NCI-H524 treated with DMSO at 0.1 percent for 48 hours (cell line): ENCODE measurements at places on chromosomes 11 and 22.

DNA sequence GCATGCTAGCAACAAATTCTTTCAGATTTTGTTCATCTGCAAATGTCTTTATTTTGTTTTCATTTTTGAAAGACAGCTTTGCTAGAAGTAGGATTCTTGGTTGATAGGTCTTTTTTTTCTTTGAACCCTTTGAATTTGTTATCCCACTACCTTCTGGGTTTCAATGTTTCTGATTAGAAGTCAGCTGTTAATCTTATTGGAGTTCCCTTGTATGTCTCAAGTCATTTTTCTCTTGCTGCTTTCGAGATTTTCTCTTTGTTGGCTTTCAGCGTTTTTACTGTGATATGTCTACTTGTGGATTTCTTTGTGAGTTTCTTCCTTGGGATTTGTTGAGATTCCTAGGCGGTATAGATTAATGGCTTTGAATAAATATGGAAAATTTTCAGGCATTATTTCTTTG is 27.2 kb upstream of the MS4A8 start:
- no peak for DNase-seq

DNA sequence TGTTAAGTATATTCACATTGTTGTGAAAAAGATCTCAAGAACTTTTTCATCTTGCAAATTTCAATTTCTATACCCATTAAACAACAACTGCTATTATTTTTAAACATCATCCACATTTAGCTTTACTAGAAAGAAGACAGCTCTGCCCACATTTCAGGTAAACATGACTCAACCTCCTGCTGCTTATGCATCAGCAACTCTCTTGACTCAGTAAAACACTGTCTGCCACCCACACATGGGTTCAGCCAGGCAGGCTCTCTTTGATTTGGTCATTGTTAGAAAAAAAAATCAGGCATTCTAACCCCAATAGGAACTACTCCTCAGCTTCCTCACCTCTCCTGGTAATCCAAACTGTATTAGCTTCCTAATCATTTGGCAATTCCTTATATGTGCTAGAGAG is 5.1 kb upstream of the ENDOD1 start:
- DNase-seq: no peak

- DNase-seq: no peak
These were observed 9.4 kb downstream of the C11orf91 start for GRCh38 chr11:33691066-33691864.

GRCh38 chr22:29334696-29335344 is 19.3 kb upstream of the RASL10A start:
- no peak for DNase-seq

DNA sequence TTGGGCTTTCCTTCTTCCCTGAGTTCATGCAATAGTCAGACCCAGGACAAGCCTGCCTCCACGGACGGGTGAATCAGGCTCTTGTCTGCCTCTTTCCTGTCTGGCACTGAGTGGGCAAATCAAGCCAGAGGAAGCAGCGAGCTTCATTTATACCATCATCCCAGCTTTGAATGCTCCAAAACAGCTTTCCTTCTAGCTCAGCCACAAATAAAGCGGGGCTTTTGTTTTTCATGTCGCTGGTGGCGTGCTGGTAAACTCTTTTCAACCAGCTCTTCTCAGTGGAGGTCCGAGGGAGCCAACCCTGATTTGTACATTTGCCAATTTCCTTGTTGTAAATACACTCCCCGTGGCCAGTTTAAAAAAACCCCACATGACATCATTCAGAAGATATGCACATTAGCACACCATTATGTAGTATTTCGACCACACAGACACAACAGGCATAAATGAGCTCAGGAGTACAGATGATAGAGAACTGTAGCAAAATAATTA is 8.6 kb downstream of the C11orf91 start:
- no peak for DNase-seq
